ENCODE measurements at places on chromosomes 2 and 18. TPM values are rescaled to one million over a fixed set of nuclear protein-coding genes. Genes with fewer than 3 reads are reported as not detected.

GRCh38 chr2:149860276-149860921 lies 272.8 kb upstream of the MMADHC start:
- peak; percentile 7 for DNase-seq

GRCh38 chr2:99431587-99432275 lies 58.1 kb downstream of the REV1 start:
- no peak for DNase-seq

GRCh38 chr18:52903857-52904256 lies 563.9 kb downstream of the DCC start:
- DNase-seq = peak; percentile 37

GRCh38 chr2:148586522-148587128 lies 57.9 kb upstream of the EPC2 start:
- DNase-seq = no peak

DNA sequence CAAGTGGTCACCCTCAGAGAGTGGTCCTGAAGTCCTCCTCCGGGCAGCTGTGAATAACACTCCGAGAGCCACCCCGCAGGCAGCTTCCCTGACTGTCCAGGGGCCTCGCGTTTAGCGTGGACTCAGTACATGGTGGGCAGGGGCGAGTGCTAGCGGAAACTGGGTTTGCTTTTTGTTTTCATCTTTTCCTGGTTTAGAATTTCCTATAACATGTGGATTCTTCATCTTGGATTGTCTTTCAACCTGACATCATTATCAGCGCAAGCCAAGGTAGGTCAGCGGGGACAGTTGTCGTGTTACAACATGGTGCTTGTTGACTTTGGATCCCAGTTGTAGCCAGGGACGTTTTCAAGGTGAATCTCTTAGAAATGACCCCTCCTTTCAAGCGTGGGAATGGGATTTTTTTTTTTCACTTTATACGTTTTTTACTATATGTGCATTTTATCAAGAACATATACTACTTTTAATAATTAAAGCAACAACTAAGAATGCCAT lies 20.9 kb downstream of the RMC1 start:
- DNase-seq = no peak

GRCh38 chr2:219174146-219174545 lies 2.6 kb downstream of the CNPPD1 start:
- no peak for DNase-seq

Gene NETO1
- total RNA-seq = not detected

Data from pancreas (tissue), 10 donors.